ENCODE measurements at places on chromosomes 13 and 19.

- DNase-seq = no peak
These were observed 5.5 kb downstream of the SLC7A10 start for GRCh38 chr19:33220115-33220514.

DNA sequence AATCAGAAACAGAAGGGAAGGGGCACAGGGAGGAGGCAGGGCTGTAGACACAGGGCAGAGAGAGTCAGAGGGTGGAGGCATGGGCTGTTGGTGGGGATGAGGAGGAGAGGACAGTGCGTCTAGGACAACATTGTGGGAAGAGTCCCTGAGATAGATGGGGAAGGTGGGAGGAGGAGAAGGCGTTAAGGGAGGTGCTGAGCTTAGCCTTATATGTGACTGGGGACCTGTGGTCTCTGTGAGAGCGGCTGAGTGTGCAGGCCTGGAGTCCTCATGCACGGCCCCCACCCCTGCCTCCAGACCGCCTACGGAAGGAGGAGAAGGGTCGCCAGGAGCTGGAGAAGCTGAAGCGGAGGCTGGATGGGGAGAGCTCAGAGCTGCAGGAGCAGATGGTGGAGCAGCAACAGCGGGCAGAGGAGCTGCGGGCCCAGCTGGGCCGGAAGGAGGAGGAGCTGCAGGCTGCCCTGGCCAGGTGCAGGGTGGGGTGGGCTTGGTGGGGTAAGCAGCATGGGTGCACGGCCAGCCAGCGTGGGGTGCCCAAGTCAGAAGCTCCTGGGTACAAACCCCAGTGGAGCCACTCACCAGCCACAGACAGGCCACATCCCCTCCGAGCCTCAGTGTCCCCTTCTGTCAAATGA is 56.8 kb downstream of the KCNC3 start:
- DNase-seq = no peak

DNA sequence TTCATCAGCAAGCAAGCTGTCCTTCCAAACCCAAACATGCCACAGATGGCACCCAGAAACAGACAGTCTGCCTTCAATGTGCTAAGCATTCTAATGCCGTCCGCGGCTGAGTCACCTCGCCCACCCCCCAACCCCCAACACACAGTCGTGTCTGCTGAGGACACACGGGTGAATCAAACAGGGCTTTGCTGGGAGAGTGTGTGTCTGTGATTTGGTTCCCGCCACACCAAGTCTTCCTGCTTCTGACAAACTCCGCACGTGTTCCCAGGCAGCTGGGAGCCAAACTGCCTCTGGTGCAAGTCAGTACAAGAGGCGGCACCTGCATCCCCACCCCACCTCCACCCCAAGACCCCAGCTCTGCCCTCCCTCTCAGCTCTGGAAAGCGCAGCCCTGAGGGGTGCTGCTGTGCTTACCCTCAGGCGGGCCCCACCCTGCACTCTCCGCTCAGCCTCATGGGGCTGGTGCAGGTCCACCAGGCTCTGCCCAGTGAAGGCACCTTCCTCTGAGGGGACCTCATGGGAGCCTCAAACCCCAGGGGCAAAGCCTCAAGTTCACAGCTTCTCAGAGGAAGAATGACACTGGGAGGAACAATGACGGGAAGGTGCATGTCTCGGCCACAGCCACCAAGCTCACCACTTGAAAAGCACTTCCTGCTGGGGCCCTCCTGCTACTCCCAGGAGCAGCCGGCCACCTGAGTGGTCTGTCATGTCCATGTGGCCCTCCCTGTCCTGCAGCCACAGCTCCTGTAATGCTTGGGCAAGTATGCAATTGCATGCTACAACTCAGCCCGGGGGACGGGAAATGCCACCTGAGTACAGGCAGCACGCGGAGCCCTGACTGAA is 15.0 kb upstream of the SLC35E1 start:
- DNase-seq = no peak

GRCh38 chr13:95181586-95181985 is 119.7 kb downstream of the ABCC4 start:
- no peak for DNase-seq

- peak; percentile 64 for DNase-seq
These were observed 15.6 kb downstream of the SMIM24 start for GRCh38 chr19:3464587-3465235.

GRCh38 chr19:50311723-50312635 is 17.2 kb downstream of the KCNC3 start:
- peak; percentile 77 for DNase-seq

DNA sequence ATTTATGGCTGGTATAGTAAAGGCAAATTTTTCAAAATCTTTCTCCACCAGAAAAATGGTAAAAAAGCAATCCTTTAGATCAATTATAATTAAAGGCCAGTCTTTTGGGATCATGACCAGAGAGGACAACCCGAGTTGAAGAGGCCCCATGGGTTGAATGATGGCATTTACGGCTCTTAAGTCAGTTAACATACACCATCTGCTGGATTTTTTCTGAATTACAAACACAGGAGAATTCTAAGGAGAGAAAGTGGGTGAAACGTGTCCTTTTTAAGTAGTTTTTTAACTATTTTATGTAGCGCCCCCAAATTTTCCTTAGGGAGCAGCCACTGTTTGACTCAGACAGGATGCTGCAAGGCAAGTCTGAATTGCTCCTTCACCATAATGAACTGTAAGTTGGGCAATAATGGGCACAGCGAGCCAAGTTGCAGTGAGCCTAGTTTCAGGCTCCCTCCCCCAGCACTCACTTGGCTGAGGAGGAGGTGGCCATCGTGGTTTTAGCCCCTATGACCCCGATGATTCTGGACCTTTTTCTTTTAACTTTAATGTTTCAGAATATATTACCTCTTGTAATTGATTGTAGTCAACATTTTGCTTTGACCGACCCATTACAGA is 13.6 kb upstream of the ZNF611 start:
- no peak for DNase-seq

GRCh38 chr13:103671547-103671946 is 605.3 kb upstream of the SLC10A2 start:
- no peak for DNase-seq

GRCh38 chr13:42747399-42747873 is 33.9 kb upstream of the FAM216B start:
- DNase-seq = no peak

DNA sequence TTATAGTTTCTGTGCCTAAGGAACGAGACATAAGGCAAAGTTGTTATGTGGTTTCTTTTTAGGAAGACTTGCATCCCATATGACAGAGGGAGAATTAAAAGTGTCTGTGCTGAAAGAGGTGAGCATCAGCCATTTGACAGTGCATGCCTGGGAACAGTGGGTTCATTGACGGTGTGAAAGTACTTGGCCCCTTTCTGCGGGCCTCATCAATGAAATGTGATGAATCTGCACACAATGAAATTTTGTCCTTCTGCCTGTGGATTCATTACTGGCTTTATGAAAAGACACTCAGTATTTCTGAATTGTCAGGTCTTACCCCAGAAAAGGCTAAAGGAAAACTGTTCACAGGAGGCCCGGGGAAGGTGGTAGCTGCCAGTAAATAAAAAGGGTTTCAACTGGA is 295.8 kb downstream of the FOXO1 start:
- DNase-seq = no peak

DNA sequence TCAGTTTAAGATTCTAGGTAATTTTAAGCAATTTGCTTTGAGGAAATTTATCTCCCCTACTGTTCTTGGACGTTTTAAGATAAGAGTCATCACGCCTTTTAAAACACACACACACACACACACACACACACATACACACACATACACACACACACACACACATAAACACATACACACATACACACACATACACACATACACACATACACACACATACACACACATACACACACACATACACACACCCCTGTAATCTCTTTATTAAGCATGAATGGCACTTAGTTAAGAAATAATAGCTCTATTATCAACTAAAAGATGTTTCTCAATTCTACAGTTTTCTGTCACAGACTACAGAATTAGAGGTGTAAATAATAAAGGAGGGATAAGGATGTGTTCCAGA is 49.2 kb downstream of the EFNB2 start:
- no peak for DNase-seq

DNA sequence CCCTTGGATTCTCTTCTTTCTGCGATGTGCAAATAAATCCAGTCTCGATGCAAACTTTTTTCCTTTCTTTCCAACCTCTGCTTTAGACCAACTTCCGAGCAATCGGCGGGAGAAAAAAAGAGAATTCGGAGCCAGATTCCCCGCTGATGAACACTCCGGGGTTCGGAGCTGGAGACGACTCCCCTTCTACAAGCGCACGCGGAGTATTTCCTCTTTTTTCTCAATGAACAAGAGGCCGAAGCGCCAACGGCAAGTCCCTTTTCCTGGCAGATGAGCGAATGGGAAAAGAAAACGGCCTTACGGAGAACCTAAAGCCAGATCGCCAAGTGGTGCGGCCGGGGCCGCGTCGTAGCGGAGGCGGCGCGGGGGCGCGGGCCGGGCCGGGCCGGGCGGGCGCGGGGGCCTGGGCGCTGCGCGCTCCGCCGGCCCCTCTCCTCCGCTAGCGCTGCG is 250 bp downstream of the SPRY2 start:
- DNase-seq = no peak

DNA sequence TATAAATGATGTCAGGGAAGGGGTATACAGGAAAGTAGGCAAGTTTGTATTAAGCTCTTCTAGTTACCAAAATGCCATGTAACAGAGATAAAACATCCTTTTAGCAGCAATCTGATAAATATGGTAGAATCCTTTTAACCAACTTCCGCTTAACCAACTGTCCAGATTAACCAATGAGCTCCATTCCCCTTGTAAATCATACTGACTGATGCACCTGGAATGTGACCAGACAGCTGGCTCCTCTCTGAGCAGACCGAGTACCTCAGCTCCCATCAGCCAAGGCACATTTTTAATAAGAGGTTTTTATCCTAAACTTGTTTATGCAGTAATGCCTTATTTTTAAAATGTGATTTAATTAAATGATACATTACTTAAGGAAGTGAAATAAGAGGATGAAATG is 66.4 kb downstream of the KLF12 start:
- DNase-seq = no peak

GRCh38 chr13:69109891-69110525 is 997.6 kb upstream of the ATXN8OS start:
- DNase-seq = no peak

DNA sequence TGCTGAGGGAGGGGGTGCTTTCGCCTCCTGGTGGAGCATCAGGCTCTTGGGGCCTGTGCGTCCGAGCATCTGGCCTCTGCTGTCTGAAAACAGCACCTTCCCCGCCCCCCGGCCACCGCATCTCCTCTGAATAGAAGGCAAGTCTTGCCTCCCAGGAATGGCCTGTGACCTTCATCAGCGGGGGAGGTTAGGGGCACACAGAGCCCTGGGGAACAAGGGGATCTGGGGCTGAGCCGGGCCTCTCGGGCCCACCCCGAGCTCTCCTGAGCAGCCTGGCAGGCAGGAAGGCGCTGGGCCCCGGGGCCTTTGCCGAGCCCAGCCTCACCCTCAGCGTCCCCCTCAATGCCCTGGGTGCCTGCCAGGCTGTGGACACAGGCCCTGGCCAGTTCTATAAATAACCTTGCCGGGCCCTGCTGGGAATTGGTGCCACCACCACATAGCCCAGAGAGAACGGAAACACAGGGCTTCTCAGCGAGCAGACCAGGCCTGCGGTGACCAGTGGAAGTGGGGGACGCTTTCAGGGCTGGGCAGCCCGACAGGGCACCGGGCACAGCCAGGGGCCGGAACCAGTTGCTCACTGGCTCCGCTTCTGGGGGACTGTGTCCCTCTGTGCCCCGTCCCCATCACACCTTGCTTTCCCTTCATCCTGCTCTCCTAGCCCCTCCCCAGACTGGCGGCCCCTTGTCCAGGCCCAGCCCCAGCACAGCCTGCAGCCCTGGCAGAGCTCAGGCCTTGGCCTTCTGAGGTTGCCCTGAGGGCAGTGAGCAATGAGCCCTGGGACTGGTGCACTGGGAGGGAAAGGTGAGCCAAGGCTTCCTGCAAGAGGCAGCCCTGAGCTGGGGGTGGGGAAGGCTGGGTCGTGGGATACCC is 9.5 kb downstream of the STK11 start:
- peak; percentile 83 for DNase-seq

DNA sequence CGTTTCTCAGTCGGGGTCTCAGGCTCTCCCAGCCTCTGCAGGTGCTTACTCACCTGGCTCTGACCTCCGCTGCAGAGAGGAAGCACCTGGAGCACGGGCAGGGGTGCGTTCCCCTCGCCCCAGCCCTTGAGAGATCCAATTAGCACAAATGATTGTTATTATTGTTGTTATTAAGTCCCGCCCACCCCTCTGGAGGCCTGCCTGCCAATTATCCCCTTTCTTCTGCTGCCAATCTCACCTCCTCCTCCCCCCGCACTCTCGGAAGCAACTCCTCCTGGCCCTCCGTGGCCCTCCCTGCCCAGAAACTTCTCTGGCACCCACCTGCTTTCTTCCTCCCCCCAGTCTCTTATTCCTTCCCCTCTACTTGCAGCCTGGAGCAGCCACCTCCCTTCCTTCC is 8.8 kb downstream of the ZNF787 start:
- peak; percentile 40 for DNase-seq

- no peak for DNase-seq
These were observed 2.8 kb downstream of the ZIC5 start for GRCh38 chr13:99968521-99969452.

DNA sequence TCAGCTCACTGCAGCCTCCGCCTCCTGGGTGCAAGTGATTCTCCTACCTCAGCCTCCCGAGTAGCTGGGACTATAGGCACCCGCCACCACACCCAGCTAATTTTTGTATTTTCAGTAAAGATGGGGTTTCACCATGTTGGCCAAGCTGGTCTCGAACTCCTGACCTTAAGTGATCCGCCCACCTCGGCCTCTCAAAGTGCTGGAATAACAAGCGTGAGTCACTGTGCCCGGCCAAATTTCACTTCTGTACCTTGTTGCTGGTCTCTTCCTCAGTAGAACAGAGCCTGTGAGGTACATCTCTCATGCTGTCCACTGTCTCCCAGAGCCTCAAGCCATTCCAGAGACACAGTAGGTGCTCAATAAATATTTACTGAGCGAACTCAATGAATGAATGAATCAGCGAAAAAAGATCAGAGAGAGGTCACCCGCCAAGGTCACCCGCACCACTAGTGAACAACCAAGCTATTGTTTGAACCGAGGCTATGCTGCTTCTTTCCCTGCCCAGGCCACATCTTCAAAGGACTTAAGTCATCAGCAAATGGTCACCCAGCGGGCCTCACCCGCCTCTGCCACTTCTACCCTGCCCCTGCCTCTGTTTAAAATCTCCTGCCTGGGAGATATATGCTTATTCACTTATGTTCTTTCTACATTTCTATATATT is 9.3 kb downstream of the TMEM143 start:
- DNase-seq = no peak

DNA sequence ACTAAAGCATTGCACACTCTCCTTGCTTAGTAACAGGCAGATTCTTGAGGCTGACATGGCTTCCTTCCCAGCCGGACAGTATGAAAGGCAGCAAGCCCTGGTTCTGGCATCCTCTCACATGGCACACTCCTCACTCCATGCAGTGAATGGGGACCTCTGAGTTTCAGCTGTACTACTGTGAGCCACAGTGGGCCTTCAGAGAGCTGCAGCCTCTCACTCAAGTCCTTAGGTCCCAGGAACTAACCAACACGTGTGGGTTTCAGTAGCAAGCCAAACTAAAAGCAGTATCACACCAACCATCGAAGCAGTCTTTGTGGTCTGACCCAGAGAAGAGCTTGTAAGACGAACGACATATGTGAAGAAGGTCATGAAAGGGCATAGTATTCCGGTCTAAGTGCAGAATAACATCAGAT is 128.2 kb downstream of the TBC1D4 start:
- no peak for DNase-seq

GRCh38 chr13:80361883-80362327 is 21.0 kb upstream of the SPRY2 start:
- DNase-seq = no peak

GRCh38 chr19:4922530-4923275 is 13.4 kb downstream of the UHRF1 start:
- no peak for DNase-seq

- no peak for DNase-seq
These were observed 7.1 kb downstream of the CATSPERD start for GRCh38 chr19:5727453-5728050.

- peak; percentile 95 for DNase-seq
These were observed at the start of gene ZNF101 for GRCh38 chr19:19668230-19669012. ZNF101 (plus strand) TSS chr19:19668839; CDS start chr19:19668964, 125 bp downstream.

Measured in right cardiac atrium (tissue), 5 donors.